ENCODE measurements at places on chromosomes 3 and 15. TPM values are rescaled to one million over a fixed set of nuclear protein-coding genes. Genes with fewer than 3 reads are reported as not detected.

DNA sequence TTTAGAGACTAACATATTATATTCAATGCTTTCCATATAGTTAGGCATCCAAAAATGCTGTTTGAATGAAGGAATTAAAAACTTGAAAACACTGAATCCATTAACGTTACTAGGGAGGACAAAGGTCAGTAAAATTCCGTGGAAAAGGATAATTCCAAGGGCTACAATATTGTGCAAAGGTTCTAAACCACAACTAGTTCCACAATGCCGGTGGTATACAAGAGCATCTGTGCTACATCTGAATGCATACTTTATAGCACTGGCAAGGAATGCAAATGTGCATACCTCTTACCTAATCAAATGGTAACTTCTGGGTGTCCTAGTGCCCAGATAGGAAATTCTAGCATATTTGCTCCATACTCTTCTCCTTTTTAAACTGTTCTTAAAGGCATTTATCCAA is 2.2 kb downstream of the ICE2 start:
- no peak for DNase-seq

DNA sequence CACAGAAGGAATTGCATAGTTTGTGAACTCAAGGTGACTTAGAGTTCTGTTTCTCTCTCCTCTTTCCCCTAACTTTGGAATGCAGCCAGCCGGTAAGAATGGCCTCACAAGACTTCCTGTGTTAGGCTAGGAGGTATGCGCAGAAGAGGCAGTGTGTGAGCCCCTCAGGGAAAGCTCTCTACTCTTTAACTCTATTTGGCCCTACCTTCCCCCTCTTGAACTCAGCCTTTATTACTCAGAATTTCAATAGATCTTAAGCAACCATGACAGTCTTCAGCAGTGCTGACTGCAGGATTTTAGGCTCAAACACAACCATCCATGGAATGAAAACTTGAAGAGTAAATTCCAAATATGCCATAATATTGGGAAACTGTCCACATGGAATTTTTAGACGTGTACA is 209.5 kb downstream of the DTWD1 start:
- no peak for DNase-seq

DNA sequence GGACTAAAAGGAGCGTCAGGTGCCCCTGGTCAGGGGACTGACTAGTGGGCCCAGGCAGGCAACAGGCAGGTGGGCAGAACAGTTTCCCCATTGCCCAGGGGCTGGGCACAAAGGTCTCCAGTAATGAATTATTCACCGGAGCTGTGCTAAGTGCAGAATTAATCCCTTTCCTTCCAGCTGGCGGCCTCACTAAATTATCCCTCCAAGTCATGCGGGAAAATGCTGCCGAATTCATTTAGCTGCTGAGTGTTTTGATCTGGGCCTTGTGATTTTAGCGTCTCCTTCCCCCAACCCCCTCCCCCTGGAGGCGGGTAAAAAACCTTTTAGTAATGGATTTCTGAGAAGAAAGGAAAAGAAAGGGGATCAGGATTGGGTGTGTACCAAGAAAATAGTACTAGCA is 47.2 kb downstream of the CCDC33 start:
- DNase-seq, result no peak

Gene SLC12A1
- total RNA-seq, result not detected

Gene CD200R1
- not detected for total RNA-seq

- DNase-seq, result no peak
Measured at GRCh38 chr3:55512571-55513343, 25.7 kb upstream of the WNT5A start.

- DNase-seq, result no peak
Measured at GRCh38 chr3:116808725-116809124, 99.1 kb downstream of the TUSC7 start.

GRCh38 chr3:152428577-152428976 is 159.8 kb downstream of the MBNL1 start:
- DNase-seq, result no peak

GRCh38 chr3:182323126-182323700 is 470.1 kb upstream of the ATP11B start:
- DNase-seq, result no peak

Gene EFCAB12
- total RNA-seq, result not detected

Gene EXOSC7
- 92.5 TPM for total RNA-seq

Gene GOLGA6L10
- total RNA-seq, result 0.19 TPM

Gene C3orf85
- total RNA-seq, result not detected

DNA sequence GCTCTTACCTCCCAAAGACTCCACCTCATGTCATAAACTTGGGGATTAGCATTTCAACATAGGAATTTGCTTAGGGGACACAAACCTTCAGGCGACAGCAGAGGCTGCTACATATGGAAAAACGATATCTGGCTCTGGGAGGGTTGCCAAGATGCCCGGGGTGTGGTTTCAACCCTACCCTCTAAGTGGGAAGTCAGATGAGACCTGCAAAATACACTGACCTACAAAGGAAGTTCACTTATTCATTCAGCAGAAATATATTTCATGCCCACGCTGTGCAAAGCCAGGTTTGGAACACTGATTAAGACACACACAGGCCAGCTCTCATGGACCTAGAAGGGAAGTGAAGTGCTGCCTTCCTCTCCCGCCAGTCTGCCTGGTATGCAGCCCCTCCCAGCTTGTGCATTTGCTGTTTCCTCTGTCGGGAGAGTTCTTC is 239.3 kb downstream of the FEZF2 start:
- no peak for DNase-seq
